ENCODE measurements at places on chromosomes 11 and 22.
A peak's percentile ranks its signal among the peaks of the same experiment; 100 is the strongest.

GRCh38 chr22:29797351-29797750 lies 30.2 kb downstream of the UQCR10 start:
- no peak for DNase-seq

GRCh38 chr11:19059833-19060232 lies 684 bp downstream of the MRGPRX2 start:
- DNase-seq, result no peak

- DNase-seq, result no peak
These were observed 50.6 kb downstream of the LDLRAD3 start for GRCh38 chr11:35994421-35994820.

DNA sequence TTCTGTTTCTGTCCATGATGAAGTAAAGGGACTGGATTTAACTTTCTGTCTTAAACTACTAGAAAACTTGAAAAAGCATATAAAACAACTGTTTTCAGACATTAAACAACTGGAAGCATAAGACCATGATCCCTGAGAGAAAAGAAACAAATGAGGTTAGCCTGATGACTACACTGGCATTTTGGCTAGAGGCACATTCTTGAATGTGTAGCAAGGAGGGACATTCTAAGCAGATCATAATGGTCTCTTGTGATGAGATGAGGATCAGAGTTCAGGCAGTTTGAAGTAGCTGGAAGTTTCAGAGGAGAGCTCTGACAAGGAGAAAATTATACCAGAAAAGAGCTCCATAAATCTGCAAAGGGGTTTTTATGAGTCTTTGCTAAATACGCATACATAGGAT lies 75.4 kb downstream of the AASDHPPT start:
- DNase-seq, result no peak

DNA sequence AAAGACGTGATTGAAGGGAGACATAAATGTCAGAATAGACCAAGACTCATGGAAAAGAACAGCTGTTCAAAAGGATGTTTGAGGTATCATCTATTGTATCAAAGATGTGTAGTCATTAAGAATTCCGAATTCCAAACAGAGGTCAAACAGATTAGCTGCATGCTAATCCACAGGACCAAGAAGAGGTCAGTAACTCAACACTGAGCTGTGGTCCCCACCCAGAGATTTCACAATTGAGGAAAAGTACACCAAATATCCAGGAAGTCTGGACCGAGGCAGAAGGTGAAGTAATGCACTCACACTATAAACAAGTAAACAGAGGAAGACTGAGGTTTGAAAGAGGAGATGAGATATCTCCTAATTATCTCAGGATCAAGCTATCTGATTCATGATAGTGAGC lies 29.6 kb upstream of the OR5P2 start:
- DNase-seq, result no peak

- DNase-seq, result peak; percentile 91
These were observed at the start of gene ZNF215 for GRCh38 chr11:6926208-6927029. ZNF215 (plus strand) TSS chr11:6926426; CDS start chr11:6932273, 5,847 bp downstream.
